Fibroblast of villous mesenchyme (primary cell): ENCODE measurements at places on chromosomes 16 and 17.
A peak's percentile ranks its signal among the peaks of the same experiment; 100 is the strongest.

DNA sequence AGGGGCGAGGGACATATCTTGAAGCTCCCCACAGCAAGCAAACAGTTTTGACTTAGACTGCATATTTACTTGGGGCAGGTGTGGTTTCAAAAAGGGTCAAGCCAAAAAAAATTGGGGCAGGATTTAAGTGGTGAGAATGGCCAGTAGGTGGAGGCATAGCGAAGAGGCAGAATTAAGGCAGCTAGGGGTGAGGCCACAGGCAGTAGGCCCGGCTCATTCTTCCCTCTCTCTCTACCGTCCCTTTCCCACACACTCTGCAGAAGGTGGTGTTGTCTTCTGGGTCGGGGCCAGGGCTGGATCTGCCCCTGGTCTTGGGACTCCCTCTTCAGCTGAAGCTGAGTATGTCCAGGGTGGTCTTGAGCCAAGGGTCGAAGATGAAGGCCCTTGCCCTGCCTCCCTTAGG lies 2.6 kb downstream of the SHBG start:
- peak; percentile 52 for DNase-seq

DNA sequence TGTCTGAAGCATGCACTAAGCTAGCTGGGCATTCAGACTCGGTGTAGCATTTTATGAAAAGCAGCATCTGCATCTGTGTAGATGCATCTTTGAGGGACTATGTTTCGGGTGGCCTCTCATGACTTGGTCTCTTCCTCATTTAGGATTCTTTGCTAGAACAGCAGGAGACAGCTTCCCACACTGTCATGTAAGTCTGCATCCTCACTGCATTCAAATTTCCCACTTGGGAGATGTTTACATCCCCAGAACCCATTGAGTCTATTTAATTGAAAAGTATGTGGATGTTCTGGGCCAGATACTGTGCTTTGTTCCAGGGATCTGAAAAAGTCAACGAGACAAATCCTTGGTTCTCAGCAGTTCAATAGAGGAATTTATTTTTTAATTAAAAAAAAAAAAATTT lies 198.6 kb upstream of the EEF2KMT start:
- DNase-seq: no peak

- no peak for DNase-seq
These were observed 32.5 kb upstream of the TNFRSF13B start for GRCh38 chr17:17004251-17004996.

- no peak for DNase-seq
These were observed 24.9 kb downstream of the ZC3H18 start for GRCh38 chr16:88595101-88595500.

DNA sequence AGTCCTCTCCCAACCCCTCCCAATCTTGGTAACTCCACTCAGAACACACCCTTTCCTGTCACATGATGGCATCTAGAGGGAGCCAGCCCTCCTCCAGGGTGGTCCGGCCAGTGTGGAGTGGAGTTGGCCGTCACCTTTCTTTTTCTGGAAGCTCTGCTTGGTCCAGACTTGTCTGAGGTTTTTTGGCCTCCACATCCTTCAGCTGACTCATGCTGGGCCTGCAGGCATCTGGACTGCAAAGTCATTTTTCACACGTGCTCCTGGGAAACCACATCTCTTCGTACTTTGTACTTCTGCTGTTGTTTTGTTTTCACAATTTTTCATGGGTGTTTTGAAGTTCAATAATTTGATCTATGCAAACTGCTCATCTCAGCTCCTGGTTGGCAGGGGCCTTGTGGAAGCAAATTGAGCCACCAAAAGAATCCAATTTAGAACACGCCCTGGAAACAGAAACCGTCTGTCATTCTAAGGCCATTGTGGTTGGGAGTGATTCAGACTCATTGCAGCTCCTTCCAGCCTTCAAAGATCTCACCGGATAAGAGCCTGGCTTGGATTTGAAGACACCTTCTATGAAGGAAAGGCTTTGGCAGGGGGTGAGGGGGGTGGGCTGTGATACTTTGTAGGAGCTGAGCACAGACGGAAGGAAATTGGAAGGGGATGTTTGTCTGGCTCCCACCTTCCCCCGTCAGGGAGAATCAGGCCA lies 42.4 kb upstream of the NF1 start:
- peak; percentile 95 for DNase-seq

- DNase-seq: no peak
These were observed 16.3 kb downstream of the MAPT start for GRCh38 chr17:45910667-45911066.

DNA sequence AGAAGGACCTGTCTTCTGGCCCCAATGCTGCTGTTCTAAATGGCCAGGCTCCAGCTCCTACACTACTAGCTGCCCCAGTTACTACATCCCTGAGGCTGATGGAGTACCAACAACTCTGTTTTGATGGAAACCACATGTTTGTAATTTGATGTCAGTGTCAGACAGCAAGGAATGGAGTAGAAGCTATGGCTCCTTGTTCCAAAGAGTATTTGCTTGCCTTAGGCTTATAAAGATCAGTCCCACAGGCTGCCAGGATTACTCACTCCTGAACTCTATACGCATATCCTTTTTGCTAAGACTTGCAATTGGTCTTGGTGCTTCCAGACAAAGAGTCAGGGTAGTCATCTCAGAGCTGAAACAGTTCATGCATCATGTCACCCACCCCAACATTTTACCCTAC lies 139.6 kb downstream of the HS3ST3A1 start:
- DNase-seq: peak; percentile 45

GRCh38 chr17:79806446-79806760 lies 9.5 kb upstream of the CBX8 start:
- no peak for DNase-seq

GRCh38 chr17:16495980-16496819 lies 4.2 kb upstream of the LRRC75A start:
- no peak for DNase-seq

- DNase-seq: no peak
These were observed 457.9 kb downstream of the SLC39A11 start for GRCh38 chr17:72634621-72635020.

DNA sequence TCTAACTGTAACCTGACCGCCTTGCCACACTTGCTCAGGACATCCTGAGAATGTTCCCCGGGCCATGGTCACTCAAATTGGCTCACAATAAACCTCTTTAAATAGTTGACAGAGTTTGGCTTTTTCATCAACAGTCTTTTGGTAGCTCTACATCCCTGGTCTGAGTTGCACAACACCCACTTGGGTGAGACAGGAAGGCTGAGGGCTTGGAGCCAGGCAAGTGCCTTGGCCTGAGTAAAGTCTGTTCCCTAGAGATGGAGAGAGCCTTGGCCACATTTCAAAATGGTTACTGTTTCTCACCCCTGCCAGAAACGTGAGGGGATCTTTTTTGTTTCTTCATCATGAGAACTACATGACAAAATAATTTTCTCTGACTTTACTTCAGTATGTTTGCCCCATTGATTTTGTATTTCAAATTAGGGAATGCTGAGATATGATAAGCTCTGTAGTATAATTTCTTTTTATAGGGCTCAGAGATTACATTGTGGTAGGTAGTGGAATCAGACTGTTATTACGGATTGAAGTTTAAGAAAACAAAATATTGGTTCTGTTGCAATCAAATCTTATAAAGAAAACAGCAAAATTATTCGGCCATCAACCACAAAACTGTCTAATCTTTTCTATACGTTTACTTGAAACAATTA lies 53.9 kb upstream of the NETO2 start:
- DNase-seq: peak; percentile 28

DNA sequence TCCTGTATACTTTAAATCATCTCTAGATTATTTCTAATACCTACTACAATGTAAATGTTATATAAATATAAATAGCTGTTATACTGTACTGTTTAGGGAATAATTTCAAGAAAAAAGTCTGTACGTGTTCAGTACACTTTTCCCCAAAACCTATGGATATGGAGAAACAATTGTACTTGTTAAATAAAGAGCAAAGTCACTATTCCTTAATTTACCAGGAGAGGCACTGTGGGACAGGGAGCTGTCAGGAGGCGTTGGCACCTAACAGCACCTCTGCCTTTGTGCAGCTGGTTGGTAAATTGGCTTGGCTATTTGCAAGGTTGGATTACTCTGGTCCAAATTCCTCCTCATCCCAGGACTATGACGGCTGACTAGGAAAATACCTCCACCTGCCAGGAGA lies 28.0 kb downstream of the CRHR1 start:
- peak; percentile 4 for DNase-seq

DNA sequence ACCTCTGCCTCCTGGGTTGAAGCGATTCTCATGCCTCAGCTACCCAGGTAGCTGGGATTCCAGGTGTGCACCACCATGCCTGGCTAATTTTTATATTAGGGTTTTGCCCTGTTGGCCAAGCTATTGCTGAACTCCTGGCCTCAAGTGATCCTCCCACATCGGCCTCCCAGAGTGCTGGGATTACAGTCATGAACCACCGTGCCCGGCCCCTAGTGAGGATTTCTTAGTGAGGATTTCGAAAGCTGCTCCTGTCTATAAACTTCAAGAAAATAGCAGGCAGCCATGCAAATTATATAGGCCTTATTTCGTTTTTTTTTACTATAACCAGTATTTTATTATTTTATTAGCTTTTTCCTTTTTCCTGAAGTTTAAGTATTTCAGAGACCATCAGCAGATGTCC lies 41.6 kb downstream of the EPN2 start:
- DNase-seq: no peak

GRCh38 chr16:73150786-73151185 lies 102.9 kb upstream of the ZFHX3 start:
- no peak for DNase-seq

GRCh38 chr17:35889241-35889640 lies 9.1 kb upstream of the CCL5 start:
- DNase-seq: no peak

- peak; percentile 89 for DNase-seq
These were observed 32.8 kb upstream of the TBX2 start for GRCh38 chr17:61366715-61367413.

DNA sequence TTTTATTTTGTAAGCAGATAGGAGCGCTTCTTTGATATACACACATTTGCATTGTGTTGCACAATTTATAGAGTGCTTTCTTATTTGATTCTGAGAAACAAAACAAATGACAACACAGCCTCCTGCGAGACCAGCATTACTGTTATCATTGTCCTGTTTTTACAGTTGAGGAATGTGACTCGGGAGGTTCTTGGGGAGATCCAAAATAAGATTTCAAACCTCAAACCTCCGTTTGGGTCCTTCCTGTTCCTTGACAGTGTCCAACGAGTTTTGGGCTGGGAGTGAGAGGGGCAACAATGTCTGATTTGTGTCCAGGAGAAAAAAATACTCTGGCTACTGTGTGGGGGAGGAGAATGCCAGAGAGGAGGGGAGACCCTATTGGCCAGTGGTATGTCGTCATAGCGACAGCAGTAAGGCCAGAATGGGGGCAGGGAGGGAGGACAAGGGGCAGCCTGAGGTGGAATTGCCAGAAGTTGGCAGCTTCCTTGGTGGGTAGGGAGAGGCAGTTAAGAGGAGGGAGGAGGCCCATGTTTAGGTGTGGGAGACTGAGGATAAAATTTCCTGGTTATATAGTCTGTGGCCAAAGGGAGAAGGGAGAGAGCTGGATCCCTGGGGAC lies 45.5 kb downstream of the TMEM132E start:
- no peak for DNase-seq

DNA sequence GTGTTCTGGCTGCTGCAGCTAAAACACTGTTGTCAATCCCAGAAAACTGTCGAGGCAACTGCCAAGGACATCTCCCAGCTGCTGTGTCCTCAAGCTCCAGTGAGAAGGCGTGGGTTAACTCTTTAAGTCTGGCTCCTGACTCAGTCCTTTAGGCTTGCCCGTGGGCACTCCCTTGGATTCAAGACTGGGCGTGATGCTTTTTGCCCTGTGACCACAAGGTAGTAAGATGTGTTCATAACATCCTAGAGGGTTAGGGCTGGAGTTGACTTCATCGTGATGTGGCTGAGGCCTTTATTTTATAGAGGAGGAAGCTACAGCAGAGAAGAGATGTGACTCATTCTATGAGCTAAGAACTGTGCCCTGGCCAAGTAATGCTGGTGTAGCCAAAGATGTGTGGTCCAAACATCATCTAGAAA lies 50.9 kb upstream of the TEKT3 start:
- peak; percentile 66 for DNase-seq

DNA sequence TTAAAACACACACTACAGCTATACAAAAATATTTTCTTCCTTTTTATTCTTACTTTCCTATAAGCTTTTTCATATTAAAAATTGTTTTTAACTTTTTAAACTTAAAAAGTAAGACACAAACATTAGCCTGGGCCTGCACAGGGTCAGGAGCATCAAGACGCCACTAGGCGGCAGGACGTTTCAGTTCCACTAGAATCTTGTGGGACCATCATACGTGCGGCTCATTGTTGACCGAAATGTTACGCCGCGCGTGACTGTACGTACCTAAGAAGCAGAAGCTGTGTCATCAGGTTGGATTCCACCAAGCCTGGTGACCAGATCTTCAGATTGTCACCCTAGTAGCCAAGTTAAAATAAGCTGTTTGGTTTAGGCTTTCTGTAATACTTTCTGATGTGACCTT lies 47.1 kb downstream of the USP10 start:
- no peak for DNase-seq

DNA sequence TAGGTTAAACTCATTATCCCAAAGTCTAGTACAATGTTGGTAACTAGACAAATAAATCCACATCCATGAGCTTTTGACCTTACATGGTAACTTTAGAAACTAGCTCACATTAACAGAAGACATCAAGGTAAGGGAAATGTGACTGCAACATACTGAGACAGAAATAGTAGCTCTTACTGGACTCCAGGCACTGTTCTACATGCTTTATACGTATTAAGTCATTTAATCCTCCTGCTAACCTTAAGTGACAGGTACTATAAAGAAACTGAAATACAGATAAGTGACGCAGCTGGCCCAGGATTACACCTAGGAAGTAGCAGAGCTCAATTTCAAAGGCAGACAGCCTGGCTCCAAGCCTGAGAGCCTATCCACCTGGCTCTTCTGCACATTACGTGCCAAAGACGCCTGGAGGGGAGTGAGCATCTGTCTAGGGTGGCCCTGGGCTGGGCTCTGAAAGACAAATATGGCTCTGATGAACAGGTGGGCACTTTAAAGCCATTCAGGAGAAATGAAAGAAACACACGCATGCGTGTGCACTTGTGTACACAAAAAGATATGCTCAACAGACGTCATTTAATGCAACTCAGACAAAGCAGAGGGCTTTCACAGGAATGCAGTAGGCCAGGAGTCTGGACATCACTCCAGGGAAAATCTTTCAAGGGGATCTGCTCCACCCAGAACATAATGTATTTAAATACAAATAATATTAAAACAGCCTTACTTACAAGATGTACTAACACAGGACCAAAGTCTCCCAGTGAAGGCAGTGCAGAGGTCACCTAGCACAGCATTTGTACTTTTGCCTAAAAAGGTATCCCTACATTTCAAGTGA lies 4.4 kb downstream of the ZC3H7A start:
- DNase-seq: no peak

DNA sequence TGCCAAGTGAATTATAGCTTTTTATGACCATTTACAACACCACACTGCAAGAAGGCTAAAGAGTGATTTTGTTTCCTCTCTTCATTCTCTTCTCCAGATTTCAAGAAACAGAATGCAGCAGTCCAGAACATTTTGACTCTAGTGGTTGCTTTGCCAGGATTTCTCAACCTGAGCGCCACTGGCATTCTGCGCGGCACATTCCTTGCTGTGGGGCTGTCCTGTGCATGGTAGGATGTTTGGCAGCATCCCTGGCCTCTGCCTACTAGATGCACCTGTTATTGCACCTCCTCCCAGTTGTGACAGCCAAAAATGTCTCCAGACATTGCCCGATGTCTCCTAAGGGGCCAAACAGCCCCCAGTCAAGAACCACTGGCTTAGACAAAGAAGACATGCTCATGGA lies 25.7 kb upstream of the SLC39A11 start:
- DNase-seq: no peak
